ENCODE measurements at places on chromosomes 7 and 10.

- no peak for DNase-seq
Measured at GRCh38 chr7:80277434-80278427, 143.1 kb downstream of the GNAI1 start.

GRCh38 chr10:102718220-102718619 is 3.8 kb downstream of the SFXN2 start:
- no peak for DNase-seq

DNA sequence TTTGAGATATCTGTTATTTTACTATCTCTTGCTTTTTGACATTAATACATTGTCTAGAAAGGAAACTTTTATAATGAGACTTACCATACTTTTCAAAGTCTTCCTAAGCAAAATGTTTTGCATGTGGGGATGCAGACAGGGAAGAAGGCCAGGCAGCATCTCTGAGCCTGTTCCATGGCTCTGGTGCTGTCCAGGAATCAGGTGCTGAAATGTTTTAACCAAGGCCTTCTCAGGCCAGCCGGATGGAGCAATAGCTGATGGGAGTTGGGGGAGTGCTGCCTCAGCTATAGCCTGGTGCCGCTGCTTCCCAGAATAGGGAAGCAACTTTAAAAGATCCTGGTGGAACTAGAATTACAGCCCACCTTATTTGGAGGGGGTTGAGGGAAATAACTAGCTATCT is 38.5 kb downstream of the CRTAC1 start:
- DNase-seq, result peak; percentile 41

DNA sequence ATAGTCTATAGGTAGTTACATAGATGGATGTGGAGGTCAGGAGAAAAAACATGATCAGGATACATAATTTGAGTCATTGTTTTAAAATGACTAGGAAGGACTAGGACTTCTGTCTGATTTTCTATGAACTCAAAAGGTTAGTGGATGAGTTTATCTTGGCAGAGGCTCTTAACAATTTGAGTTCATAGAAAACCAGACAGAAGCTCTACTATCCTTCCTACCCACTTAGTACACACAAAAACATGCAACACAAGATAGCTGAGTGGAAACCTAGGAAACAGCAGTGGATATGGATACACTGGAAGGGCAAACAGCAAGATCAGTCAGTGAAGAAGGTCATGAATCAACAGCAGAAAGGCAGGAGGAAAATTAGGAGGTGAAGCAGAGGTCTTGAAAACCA is 84.6 kb downstream of the VPS50 start:
- no peak for DNase-seq

GRCh38 chr7:3893151-3893788 is 592.2 kb downstream of the SDK1 start:
- no peak for DNase-seq

DNA sequence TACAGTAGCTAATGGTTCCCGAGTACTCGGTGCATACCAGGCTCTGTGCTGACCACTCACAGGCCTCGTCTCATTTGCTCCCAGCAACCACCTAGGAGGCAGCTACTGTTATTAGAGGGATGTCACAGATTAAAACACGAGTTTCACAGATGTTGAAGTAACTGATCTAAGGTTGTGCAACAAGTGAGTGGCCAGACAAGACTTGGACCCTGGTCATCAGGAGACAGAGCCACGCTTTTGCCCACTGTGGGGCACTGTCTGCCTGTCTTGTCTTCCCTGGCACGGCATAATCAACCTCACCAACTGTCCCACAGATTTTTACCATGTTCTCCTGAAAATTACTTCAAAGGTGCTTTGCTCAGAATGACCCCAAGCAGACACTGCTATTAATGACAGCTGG is 111.6 kb upstream of the HABP2 start:
- DNase-seq, result no peak

GRCh38 chr7:28933846-28934320 is 24.2 kb downstream of the TRIL start:
- DNase-seq, result no peak

DNA sequence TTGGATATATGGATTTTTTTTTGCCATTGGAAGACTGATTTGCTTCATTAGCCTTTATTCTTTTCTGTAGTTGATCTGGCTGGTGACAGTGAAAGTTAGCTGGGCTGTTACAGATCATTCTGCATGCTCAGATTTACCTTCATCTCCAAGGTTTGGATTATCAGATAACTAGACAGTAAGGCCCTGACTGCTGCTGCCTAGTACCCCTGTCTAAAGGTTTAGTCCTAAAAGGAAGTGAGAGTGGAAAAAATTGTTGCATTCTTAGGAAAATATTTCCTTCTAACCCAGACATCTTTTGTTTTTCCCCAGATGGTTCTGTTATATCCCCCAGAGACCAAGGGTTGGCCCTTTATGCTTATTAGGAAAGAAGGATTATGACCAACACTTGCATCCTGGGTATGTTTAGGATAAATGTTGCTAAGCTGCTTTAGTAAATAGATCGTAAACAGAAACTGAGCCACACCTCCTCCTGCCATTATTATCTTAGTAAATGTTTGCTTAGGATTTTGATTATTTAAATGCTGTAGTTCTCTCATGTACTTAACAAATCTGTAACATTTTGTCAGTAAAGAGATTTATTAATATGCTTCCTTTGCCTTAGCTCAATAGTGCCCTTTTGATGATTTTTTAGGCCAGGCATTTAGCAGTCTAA is 44.4 kb downstream of the MCU start:
- DNase-seq, result no peak

- DNase-seq, result no peak
Measured at GRCh38 chr10:115092258-115092554, 959 bp upstream of the ATRNL1 start.

DNA sequence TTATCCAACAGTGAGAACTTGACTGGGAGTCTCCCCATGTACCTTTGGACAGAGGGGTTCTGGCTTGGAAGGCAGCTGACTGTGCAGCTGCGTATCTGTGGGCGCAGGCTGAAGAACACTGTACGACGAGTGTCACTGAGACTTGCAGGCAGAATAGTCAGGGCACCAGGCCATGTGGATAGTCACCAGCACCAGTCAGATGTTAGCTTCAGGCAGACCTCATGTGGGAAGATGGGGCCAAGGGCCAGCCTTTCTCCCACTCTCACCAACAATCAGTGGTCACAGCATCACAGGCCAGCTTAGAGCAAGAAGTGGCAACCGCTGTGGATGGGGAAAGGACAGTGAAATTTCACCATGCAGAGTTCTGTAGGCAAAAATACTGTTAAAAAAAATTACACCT is 43.4 kb upstream of the GJD4 start:
- no peak for DNase-seq

DNA sequence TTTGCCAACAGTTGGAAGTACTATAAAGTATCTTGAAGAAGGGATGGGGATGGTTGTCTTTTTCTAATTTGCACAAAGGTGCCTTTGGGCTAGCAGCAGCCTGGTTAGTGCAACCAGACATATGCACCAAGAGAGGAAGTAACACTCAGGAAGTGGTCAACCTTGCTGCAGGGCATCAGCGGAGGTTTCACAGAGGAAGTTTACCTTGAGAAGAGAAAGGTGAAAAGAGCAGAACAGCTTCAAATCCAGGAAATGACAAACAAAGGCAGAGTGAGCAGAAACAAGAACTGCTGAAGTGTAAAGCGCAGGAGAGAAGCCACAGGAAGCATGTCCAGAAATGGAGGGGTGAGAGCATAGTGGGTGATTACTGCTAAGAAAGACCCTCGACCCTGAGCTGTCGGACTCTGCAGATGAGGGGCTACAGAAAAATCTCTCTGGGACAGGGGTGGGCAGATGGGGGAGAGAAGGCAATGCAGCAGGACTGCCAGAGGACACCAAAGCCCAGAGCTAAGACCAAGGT is 66.9 kb downstream of the STK17A start:
- DNase-seq, result no peak

- no peak for DNase-seq
Measured at GRCh38 chr10:115830265-115830970, 442.6 kb downstream of the GFRA1 start.

- DNase-seq, result no peak
Measured at GRCh38 chr10:105358911-105359310, 717.8 kb downstream of the SORCS3 start.

GRCh38 chr10:87619705-87620104 is 40.0 kb upstream of the PAPSS2 start:
- DNase-seq, result no peak

DNA sequence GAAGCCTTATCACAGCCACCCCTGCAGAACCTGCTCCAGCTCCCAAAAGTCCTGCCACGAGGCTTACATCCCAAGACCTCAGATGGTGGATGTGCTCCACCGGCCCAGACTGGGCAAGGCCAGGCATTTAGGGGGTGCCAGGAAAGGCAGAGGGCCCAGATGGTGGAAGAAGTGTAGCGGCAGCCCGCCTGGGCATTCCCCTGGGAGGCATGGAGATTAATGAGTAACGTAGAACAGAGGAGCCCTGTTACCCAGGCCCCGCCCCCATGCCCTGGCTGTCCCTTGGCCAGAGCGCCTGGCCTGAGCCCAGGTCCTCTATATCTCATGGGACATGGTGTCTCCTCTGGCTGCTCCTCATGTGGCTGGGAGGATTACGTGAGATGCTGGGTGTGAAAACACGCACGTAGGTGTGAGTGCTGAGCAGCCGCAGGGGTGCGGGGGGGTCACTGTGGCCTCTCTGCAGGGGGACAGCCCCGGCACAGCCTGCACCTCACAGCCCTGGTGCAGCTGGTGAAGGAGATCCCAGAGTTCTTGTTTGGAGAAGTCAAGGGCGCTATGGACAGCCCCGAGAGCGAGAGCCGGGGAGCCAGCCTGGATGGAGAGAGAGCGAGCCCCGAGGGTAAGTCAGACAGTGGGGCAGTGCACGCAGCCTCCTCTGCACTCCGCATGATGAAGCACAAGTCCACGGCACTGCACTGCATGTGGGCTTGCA is 52.9 kb downstream of the ZNF467 start:
- peak; percentile 31 for DNase-seq

GRCh38 chr7:14868937-14869336 is 33.6 kb downstream of the DGKB start:
- no peak for DNase-seq

- no peak for DNase-seq
Measured at GRCh38 chr10:131744346-131744745, 156.5 kb upstream of the PPP2R2D start.

DNA sequence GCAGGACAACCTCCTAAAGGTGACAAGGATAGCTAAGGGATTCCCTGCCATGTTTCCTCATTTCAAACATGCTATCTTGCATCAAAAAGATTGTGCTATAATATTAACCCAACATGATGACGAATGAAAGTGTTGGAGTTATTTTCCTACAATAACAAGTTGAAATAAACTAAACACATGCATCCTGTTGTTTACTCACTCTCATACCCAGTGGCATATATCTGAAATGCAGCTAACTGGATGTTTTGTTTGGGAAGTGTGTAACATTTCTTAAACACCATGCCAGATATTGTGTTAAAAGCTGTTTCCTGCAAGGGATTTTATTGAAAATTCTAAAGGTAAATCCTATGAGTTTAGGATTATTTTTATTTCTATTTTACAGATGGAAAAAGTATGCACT is 139.6 kb downstream of the TFPI2 start:
- DNase-seq, result no peak
